CD4-positive, alpha-beta T cell treated with Interleukin-17A for 1 hour (primary cell): ENCODE measurements at places on chromosomes 13 and 19.

GRCh38 chr13:35512271-35512920 is 35.9 kb upstream of the MAB21L1 start:
- DNase-seq: no peak

GRCh38 chr13:72559716-72560115 is 167.7 kb downstream of the MZT1 start:
- no peak for DNase-seq

GRCh38 chr19:32232449-32232848 is 113.0 kb upstream of the ZNF507 start:
- DNase-seq: no peak

DNA sequence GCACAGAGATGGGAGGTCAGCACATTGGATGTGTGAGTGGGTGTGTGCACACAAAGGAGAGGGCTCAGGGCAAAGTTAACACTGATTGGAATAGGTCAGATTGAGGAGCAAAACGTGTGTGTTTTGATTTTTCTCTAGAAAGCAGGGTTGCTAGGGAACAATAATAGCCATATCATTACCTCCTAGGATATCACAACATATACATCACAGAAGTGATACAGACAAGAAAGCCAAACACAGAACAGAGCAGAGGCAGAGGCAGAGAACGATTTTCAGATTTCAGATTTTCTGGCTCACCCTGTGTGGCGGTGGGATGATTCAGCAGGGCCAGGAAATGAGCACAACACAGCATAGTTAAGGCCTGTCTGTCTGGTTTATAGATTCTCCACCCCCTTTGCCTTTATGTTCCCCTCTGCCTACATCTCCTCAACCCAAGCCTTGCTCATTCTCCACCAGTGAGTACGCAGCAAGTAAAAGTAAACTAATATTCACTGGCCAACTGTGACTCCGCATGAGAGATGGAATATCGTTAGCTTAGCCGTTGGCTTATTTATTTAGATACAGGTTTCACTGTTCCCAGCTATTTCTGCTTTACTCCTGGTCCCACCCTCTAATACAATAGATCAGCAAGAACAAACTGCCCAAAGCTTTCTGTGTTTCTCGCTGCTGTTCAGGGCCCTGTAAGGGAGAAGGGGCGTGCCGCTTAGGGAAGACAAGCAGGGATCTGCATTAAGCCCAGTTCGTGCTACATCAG is 182.7 kb upstream of the TSC22D1 start:
- no peak for DNase-seq

DNA sequence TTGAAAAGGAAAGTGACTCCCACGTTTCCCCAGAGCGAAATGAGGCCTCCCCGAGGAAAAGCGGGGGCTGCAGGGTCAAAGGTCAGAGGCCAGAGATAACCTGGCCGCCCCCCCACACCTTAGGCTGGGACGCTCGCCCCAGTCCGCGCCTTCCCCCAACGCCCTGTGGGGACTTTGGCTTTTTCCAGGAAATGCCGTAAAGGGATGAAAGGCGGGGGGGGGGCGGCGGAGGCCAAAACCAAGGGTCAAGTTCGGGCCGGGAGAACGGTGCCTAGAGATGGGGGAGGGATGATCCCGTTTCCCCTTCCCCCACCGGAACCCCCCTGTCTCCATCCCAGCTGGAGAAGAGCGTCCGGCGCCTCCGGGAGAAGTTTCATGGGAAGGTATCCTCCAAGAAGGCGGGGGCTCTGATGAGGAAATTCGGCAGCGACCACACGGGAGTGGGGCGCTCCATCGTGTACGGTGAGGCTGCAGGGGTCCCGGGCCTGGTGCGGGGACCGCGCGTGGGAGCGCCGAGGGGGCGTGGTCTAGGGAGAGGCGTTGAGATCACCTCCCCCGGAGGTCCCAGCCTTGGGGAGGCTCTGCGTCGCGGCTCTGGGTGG is 575 bp downstream of the SHFL start:
- peak; percentile 44 for DNase-seq

DNA sequence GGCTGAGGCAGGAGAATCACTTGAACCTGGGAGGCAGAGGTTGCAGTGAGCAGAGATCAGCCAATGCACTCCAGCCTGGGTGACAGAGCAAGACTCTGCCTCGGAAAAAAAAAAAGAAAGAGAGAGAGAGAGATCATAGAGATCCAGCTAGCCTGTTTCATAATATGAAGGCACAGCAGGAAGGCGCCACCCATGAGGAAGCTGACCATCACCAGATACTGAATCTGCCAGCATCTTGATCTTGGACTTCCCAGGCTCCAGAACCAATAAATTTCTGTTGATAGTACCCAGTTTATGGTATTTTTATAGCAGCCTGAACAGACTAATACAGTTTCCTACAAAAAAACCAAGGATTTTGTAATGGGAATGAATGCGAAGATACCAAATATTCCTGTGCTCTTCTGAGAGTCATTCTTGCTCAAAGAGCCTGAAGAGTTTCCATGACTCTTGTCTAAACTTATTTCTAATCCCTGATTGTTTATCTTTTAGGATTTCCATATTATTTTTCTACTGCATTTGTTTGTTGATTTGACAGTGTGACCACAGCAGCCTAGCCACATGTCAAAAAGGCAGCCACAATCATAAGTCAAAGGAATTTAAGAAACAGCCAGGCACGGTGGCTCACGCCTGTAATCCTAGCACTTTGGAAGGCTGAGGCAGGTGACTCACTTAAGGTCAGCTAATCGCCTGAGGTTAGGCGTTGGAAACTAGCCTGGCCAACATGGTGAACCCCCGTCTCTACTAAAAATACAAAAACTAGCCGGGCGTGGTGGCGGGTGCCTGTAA is 37.7 kb upstream of the PDCD5 start:
- no peak for DNase-seq

- DNase-seq: no peak
Measured at GRCh38 chr19:39590265-39590664, 12.1 kb upstream of the LGALS13 start.

DNA sequence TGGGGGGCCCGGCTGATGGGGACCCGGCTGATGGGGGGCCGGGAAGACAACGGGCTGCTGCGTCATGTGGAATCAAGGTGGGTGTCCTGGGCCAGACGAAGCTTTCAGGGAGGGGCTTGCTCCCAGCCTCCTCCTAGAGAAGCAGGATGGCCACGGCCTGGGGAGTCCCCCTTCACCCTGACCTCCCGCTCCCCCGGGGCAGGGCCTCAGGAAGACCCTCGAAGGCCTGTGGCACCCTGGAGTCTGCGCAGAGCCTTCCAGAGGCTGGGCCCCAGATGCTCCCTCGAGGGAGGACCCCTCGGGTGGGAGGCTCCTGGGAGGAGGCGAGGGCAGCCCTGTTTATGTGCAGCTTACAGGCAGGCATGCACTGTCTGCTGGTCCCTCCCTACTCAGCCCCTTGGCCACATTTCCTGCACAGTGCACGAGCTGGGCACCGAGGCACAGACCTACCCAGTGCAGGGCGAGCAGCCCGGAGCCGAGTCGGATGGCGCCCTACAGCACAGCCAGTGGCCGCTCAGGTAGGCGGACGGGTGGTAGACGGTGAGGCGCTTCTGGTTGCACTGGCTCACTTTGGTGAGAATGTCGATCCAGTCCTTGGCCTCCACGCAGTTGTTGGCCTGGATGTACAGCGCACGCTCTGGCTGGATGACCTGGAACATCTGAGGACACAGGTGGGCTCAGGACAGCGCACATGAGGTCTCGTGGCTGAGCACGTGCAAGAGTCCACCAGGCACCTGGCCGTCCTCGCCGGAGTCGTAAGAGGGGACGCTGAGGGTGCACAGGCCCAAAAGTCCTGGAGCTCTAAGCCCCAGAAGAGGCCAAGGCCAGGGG is 22.4 kb upstream of the C13orf46 start:
- DNase-seq: no peak

DNA sequence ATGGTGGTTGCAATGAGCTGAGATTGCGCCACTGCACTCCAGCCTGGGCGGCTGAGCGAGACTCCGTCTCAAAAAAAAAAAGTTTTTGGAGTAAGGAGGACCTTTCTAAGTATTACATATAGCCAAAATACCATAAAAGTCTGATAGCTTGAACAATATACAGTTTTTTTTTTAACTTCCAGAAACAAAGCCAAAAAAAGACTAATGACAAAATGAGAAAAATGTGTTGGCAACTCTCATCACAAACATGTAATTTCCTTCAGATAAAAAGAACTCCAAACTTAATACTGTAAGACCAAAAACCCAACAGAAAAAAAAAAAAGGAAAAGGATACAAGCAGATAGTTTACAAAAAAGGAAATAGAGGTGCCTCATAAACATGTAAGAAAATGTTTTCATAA is 68.2 kb upstream of the MED4 start:
- no peak for DNase-seq

DNA sequence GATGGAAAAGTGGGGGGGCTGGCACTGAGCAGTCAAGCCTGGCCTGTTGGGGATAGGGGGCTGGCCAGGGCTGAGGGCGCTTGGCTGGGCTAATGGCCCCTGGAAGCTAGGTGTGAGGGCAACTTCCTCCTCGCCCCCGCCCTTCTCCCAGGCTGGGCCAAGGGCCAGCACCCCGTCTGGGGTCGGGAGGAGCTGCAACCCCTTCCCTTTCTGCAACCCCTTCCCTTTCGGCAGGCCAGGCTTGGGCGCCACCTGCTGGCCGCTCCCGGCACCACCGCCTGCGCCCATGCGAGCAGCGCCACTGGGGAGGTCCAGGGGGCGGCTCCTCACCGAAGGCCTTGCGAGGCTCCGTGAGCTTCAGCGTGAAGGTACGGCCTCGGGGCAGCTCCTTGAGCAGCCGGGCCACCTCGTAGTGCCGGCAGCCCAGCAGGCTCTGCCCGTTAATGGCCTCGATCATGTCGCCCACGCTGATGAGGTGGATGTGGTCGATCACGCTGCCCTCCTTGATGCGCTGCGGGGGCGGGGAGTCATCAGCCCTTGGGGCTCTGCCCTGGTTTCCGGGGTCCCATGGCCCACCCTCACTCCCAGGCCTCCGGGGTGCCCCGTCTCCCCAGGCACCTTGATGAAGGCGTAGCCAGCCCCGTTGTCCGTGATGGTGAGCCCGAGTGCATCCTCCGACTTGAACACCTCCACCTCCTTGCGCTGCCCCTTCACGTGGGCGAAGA is 5.0 kb upstream of the PTGER1 start:
- DNase-seq: peak; percentile 73

- DNase-seq: no peak
Measured at GRCh38 chr19:31257025-31257424, 92.2 kb downstream of the TSHZ3 start.

DNA sequence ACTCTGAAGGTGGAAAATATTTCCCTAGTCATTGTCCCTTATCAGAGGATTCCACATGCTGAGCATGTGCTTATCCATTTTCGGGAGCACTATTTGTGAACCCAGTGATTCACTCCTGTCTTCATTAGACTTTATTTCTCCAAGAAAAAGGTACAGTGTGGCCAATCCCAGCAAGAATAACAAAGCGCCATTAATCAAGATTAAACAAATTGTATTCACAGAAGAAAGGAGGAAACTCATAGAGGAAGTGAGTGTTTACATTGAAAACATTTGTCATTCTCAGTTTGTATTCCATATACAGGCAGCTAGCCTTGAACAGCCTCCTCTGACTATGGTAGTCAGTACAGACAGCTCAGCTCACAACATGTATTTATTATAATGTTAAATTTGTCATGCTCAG is 1669.9 kb upstream of the SPRY2 start:
- DNase-seq: no peak

DNA sequence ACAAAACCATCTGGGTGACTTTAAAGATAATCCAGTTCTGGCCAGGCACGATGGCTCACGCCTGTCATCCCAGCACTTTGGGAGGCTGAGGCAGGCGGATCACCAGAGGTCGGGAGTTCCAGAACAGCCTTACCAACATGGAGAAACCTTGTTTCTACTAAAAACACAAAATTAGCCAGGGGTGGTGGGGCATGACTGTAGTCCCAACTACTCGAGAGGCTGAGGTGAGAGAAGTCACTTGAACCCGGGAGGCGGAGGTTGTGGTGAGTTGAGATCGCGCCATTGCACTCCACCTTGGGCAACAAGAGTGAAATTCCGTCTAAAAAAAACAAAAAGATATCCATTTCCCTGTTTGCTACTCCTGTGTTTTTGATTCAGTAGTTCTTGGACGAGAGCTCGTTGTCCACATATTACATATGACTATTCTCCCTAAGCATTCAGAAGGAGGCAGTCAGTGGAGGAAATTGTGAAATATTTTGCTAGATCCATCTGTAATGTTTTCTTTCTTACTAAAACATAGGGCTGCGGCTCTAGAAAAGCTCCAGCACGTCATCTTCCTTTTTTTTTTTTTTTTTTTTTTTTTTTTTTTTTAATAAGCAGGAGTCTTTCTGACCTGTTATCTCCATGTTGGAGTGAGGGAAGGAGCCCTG is 33.6 kb downstream of the ZNF701 start:
- no peak for DNase-seq

GRCh38 chr19:6521718-6522646 is 8.8 kb upstream of the TNFSF9 start:
- peak; percentile 83 for DNase-seq

DNA sequence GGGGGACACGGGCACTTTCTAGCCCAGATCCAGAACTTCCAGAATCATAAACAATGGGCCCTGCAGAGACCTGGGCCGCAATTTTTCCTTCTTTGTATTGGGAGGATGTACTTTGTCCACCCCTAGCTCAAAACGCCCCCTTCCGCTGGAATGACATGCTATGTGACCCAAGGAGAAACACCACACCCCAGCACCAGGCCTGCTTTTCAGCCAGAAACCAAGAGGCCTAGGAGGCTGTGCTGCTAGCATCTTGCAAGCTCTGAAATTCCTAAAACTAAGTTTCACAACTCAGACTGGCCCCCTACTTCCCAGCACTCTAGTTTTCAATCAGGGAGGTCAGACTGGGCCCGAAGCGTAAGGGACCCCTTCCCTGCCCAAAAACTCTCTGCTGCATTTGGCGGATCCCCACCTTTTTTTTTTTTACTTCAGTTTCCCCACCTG is 538 bp downstream of the LSM4 start:
- DNase-seq: peak; percentile 36

DNA sequence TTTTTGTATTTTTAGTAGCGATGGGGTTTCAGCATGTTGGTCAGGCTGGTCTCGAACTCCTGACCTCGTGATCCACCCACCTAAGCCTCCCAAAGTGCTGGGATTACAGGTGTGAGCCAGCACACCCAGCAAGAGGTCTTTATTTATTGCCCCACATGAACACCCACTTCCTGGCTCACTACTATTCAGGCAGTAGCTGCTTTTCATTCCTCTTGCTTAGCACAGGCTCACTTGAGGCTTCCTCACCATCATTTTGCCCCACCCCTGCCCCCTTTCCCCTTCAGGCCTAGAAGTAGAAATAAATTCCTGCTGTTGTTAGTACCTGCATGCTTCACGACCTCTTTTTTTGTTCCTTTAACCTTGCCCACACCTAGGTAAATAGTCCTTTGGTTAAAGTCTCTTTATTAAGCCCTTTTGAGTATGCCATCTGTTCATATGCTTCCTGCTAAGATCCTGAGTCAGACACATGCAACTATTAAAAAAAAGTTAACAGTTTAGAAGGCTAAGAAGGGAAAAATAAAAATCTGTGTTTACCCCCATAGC is 33.5 kb upstream of the ITM2B start:
- no peak for DNase-seq
